Diencephalon (tissue), 1 donor: ENCODE measurements at places on chromosomes 6 and 20. TPM values are rescaled to one million over a fixed set of nuclear protein-coding genes. Genes with fewer than 3 reads are reported as not detected.

Gene B4GALT5
- 76.8 TPM for total RNA-seq

Gene LHFPL5
- 2.1 TPM for total RNA-seq

Gene PTCRA
- total RNA-seq = not detected

Gene COL19A1
- total RNA-seq = 7.6 TPM

Gene CSNK2A1
- 179 TPM for total RNA-seq

Gene KIF6
- total RNA-seq = 6.7 TPM

Gene TMEM200A
- 21.2 TPM for total RNA-seq

Gene FRMD1
- not detected for total RNA-seq
